Inflammatory macrophage (primary cell): ENCODE measurements at places on chromosomes 5 and 9.

GRCh38 chr9:18688581-18689565, 214.9 kb downstream of the ADAMTSL1 start:
- DNase-seq, result no peak

- DNase-seq, result no peak
Measured at GRCh38 chr5:178465228-178465860, 124.8 kb downstream of the COL23A1 start.

GRCh38 chr5:153463806-153464205, 26.7 kb upstream of the GRIA1 start:
- DNase-seq, result no peak

DNA sequence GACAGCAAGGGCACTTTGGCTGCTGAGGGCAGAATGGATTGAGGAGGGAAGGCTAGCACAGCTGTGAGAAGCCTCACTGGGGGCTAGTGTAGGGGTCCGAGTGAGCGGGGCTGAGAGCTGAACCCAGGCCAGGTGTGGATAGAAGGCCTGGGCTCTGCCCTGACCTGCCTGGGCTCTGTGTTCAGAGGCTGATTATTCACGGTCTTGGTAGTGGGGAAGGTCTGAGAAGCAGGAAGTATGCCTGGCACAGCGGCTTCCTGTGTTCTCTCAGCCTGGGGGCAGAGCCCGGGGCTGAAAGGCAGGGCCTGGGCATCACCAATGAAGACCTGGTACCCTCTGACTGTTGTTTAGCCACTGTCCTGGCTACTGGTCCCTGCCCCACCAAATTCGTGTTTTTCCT, 136.4 kb upstream of the TBC1D2 start:
- no peak for DNase-seq
